ENCODE measurements at places on chromosomes 1 and 21.

GRCh38 chr21:17911628-17912027, 92.5 kb upstream of the C21orf91 start:
- DNase-seq, result no peak

GRCh38 chr1:158818975-158819431, 12.1 kb upstream of the MNDA start:
- DNase-seq, result no peak

DNA sequence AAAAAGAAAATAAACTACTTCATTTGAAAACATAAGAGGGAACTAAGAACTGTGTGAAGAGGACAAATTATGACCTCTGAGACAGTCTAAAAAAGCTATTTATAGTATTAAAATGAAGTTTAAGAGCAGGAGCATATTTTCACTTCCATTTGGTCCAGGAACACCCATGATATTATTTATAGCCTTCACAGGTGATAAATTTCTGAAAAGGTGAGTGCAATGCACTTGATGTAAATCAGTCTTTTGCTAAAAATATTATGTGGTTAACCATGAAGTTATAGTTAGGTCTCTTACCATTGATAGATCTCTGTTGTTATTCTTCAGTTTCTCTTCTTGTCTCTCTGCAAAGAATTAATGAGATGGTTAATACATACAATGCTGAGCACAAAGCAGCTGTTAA, 14.7 kb downstream of the TMCO1 start:
- no peak for DNase-seq

- DNase-seq, result no peak
Observed at GRCh38 chr1:155946633-155947219, 5.3 kb downstream of the RXFP4 start.

GRCh38 chr21:15752763-15753407, 23.1 kb downstream of the USP25 start:
- DNase-seq, result peak; percentile 95

GRCh38 chr1:63051886-63052285, 268.0 kb downstream of the ATG4C start:
- no peak for DNase-seq

- no peak for DNase-seq
Observed at GRCh38 chr1:17675744-17676143, 79.4 kb upstream of the ACTL8 start.

DNA sequence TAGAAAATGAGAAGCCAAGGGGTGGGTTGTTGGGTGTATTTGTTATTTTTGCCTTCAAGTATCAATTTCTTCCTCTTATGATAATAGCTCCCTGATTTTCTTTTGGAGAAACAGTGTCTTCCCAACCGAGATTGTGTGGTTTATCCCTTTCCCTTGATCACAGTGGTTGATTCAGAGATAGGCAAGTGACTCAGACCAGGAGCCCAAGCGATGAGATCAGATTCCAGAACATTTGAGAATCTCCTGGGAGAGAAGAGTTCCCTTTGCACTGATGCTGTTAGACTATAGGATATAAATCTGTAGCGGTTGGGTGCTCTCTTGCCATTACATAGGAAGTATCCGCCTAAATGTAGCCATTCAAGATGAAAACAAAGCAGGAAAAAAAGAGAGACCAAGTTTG, 90.1 kb upstream of the WDR26 start:
- DNase-seq, result no peak

- no peak for DNase-seq
Observed at GRCh38 chr1:98130408-98130807, 209.6 kb upstream of the DPYD start.

- no peak for DNase-seq
Observed at GRCh38 chr21:17793246-17794123, 25.7 kb downstream of the C21orf91 start.

DNA sequence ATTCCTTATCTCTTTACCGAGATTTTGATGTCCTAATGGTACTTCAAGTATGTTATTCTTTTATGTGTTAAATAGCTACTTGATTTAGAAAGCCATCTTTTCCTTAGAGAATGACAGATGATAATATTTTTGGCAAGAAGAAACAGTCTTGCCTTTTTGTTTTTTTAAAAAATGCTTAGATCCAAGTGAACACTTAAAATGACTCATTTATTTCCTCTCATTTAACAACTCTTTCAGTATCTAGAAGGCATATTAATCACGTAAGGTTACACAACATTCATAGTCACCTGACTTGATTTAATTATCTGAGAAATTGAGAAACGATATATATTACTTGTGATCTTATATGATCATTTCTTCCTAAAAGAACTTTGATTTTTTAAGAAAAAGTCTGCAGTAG, 52.4 kb downstream of the SUCO start:
- no peak for DNase-seq

GRCh38 chr1:177585302-177586220, 384.3 kb downstream of the SEC16B start:
- no peak for DNase-seq

GRCh38 chr1:172926070-172926469, 124.7 kb downstream of the TNFSF18 start:
- DNase-seq, result no peak

GRCh38 chr1:9181176-9181906, 52.4 kb upstream of the GPR157 start:
- no peak for DNase-seq

GRCh38 chr1:7608628-7609305, 162.3 kb upstream of the VAMP3 start:
- peak; percentile 61 for DNase-seq

- no peak for DNase-seq
Observed at GRCh38 chr1:47968556-47968888, 28.7 kb downstream of the TRABD2B start.

GRCh38 chr1:208809876-208810275, 565.7 kb upstream of the PLXNA2 start:
- no peak for DNase-seq

DNA sequence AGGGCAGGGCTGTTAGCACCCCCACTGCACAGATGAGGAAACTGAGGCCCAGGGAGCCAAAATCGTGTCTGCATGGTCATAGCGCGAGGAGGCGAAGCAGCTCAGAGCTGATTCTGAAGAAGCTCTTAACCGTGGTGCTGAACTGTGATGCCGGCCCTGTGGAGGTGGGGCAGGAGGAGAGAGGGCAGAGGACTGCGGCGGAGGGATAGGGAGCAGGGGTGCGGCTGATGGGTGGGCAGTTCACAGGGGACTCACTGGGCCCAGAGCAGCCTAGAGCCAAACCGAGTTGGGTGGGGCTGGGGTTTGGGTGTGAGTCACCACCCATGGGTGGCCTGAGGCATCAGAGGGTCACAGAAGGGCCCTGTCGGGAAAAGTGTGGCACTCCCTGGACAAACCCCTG, 74.7 kb downstream of the RAP1GAP start:
- no peak for DNase-seq

GRCh38 chr1:100883963-100884362, 10.7 kb downstream of the EXTL2 start:
- no peak for DNase-seq

- DNase-seq, result no peak
Observed at GRCh38 chr1:4661595-4661917, 7.1 kb downstream of the AJAP1 start.

DNA sequence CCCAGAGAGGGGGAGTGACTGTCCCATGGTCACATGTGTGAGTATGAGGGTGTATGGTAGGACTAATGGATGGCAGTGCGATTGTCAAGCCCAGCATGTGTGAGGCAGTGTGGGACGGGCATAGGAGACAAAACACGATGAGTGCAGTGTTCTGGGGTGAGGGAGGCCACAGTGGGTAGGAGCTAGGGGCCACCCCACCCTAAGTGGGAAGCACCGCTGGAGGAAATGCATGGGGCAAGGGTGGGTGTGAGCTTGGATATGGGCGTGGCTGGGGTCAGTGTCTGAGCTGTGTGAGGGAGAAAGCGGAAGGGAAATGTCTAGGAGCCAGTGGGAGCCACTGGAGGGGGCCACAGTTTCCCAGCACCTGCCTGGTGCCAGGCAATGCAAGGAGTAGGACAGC, 56.5 kb downstream of the FOXO6 start:
- no peak for DNase-seq

DNA sequence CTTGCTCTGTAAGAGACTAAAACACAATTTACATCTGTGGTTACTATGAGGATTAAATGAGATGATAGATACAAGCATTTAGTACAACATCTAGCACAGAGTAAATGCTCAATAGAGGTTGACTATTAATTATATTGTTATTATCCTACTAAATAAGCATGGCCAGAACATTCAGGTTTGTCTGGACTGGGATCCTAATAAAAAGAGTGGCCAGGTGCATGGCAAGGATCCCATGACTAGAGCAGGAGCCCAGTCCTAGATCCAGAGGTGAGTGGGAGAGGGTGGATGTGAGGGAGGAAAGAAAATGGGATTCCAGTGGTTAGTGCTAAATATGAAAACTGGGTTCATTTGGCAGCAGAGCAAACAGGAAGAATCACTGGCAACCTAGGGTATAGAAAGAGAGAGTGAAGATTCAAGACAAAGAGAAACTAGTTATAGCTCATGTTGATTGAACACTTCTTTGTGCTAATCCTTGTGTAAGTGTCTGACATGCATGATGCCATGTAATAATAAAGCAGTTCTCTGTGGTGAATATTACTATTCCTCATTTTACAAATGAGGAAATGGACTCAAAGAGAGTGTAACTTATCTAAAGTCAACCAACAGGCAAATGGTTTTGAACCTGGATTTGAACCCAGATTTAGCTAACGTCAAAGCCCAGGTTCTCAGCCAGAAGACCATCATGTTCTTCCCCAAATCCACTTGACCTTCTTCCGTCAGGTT, 71.1 kb upstream of the FGGY start:
- no peak for DNase-seq

- DNase-seq, result no peak
Observed at GRCh38 chr1:1183833-1184775, 10.4 kb downstream of the TTLL10 start.

DNA sequence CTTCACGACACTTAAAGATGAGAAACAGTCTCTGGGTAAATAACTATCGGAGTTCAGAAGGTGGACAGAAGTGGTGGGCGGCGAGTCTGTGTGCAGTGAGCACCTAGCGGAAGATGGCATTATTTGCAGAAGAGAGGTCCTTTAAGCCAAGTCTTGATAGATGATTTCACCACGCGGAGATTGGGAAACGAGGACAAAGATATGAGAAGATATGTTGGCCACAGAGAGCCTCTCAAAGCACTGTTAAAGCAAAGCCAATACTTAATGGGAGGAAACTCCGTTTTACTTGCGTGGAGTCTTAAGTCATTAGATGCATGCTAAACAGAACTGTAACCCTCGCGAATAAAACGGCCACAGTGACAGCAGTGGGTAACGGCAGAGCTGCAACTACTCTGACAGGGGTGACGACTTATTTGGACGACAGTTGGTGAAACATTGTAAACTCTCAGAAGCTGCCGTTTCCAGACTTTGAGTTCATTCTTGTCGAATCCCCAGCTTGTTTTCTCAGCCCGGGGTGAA, 577 bp upstream of the CEP350 start:
- DNase-seq, result no peak

DNA sequence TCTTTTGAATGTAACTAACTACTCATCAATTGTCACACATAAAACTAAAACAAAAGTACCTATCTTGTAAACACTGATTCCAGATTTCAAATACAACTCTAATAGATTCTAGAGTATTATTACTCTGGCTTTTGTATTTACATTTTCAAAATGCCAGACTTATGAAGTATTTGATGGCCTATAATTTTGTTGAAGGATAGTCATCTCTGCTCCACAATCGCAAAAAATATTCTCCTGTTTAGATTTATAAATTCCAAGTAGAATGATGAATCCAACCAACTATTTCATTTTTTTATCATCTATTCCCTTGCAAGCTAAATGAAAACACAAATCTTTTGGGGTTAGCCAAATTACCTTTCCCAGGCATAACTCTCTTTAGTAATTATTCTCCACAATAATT, 75.0 kb upstream of the GUCA2A start:
- no peak for DNase-seq

GRCh38 chr1:204871405-204872037, 859 bp downstream of the NFASC start:
- DNase-seq, result no peak

- DNase-seq, result no peak
Observed at GRCh38 chr1:167601442-167602383, 28.3 kb upstream of the RCSD1 start.

GRCh38 chr1:20250340-20250989, 40.2 kb upstream of the VWA5B1 start:
- no peak for DNase-seq

DNA sequence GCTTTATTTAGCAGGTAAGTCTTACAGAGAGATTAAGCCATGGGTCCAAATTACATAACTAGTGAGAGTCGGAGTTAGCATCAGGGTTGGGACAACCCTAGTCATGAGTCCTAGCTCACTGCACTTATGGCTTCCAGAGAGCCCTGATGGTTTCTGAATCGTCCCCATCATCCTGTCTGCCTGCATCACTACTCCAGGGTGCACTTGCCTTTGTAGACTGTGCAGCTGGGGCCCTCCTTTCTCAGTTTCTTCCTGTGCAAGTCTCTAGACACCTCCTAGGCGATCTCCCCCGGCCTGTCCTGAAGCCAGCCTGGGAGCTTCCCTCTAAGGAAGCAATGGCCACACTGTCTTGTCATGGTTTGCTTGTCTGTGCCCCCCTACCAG, 37.1 kb downstream of the KIAA0040 start:
- DNase-seq, result no peak

DNA sequence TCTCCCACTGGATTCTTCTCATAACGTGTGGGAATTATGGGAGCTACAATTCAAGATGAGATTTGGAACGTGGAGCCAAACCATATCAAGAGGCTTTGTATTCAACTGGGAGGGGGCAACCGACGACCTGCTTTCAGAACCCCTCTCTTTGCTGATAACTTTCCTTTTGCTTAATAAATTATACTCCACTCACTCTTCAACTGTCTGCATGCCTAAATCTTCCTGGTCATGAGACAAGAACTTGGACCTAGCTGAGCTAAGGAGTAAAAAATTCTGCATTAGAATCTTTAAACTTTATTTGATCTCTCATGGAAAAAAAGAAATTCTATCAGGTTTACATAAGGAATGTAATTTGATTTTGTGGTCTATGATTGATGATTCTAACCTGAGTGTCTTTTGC, 86.7 kb upstream of the CYYR1 start:
- no peak for DNase-seq

- no peak for DNase-seq
Observed at GRCh38 chr1:78303620-78304019, 187.2 kb upstream of the PTGFR start.

GRCh38 chr21:29144736-29145353, 14.4 kb downstream of the MAP3K7CL start:
- DNase-seq, result no peak

DNA sequence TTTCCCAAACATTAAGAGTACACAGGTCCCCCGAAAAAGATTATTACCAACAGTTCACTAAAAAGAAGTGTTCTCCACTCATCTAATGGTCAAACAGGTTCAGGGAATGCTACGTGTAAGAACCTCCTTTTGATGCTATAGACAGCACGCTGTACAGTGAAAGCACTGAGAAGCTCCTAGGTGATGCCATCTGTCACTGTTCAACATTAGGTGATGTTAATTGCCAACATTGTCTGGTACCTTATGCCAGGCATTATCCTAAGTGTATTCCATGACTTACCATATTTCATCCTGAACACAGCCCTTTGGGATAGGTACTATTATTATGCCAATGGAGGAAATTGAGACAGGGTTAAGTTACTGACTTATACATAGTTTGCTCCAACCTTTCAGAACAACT, 82.1 kb downstream of the DAB1 start:
- DNase-seq, result no peak

Data from iPS DF 6.9 (cell line).